Stimulated activated CD8-positive, alpha-beta memory T cell treated with anti-CD3 and anti-CD28 coated beads, Interleukin-4, amount 100 ng/mL, for 24 hours (primary cell): ENCODE measurements at places on chromosomes 7 and 10.

- DNase-seq = no peak
Measured at GRCh38 chr7:17269341-17270221, 28.9 kb upstream of the AHR start.

GRCh38 chr10:122495406-122496340, 34.3 kb downstream of the HTRA1 start:
- DNase-seq = no peak

DNA sequence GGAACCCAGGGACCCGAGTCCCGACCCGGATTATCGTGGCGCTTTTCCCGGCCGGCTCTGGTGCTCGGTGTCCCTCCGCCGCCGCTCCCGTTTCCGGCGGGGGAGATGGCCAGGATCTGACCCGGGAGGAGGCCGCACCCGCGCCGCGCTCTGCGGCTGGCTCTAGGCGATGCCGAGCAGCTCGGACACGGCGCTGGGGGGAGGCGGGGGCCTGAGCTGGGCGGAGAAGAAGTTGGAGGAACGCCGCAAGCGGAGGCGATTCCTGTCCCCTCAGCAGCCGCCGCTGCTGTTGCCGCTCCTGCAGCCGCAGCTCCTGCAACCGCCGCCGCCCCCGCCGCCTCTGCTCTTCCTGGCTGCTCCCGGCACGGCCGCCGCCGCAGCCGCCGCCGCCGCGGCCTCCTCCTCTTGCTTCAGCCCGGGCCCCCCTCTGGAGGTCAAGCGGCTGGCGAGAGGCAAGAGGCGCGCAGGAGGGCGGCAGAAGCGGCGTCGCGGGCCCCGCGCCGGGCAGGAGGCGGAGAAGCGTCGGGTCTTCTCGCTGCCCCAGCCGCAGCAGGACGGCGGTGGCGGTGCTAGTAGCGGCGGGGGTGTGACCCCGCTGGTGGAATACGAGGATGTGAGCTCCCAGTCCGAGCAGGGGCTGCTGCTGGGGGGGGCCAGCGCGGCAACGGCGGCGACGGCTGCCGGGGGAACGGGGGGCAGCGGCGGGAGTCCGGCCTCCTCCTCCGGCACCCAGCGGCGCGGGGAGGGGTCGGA, 593 bp downstream of the CDK13 start:
- DNase-seq = peak; percentile 15

DNA sequence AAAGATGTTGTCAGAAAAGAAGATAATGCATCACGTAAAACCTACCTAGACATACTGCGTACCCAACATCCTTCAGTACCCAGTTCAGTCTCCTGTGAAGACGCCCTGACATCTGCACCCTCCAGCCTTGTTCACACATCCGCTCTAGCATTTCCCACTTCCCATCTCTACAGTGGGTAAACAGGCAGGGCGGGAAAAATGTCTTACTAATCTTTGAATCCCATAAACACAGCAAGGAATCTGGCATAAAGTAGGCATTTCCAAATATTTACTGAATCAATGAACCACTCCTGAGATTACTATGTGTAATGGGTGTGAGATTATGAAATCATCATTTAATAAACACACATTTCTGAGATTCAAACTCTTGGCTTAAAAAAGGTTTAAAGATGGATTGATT, 132.8 kb downstream of the GLI3 start:
- no peak for DNase-seq

GRCh38 chr10:32981760-32982159, 23.7 kb upstream of the ITGB1 start:
- no peak for DNase-seq

- DNase-seq = no peak
Measured at GRCh38 chr7:7261863-7262262, 79.5 kb downstream of the C1GALT1 start.

DNA sequence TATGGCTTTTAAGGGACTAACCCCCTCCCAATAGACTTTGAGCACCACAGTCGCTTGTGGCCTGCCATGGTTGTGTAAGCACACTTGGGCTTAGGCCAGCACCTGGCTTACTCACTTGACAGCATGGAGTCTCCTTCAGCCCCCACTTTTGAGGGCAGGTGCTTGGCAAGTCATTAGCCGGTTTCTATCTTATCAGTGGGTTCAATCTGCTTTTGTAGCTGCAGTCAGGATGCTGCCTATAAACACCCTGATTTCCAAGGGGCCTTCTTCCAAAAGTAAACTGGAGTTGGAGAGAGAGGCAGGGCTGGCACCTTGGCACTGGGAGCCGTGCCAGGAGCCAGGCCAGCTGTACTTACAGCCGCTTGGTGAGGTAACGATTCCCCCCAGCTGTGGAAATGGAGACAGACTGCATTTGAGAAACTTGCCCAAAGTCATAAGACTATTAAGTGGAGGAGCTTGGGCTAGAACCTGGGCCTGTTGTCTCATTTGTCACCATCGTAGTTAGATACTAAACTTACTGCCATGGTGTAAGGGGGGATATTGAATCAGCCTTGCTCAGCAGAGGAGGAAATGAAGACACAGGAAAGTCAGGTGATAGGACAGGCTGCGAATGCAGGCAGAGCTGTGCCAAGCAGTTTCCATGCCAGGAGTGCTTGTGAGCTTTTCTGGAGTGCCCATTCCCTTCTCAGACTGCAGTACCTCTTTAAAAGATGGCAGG, 92.2 kb upstream of the EFCAB10 start:
- DNase-seq = no peak

GRCh38 chr10:44733501-44734488, 177.3 kb upstream of the TMEM72 start:
- DNase-seq = no peak

GRCh38 chr7:45026984-45027773, 27.2 kb downstream of the CCM2 start:
- no peak for DNase-seq

DNA sequence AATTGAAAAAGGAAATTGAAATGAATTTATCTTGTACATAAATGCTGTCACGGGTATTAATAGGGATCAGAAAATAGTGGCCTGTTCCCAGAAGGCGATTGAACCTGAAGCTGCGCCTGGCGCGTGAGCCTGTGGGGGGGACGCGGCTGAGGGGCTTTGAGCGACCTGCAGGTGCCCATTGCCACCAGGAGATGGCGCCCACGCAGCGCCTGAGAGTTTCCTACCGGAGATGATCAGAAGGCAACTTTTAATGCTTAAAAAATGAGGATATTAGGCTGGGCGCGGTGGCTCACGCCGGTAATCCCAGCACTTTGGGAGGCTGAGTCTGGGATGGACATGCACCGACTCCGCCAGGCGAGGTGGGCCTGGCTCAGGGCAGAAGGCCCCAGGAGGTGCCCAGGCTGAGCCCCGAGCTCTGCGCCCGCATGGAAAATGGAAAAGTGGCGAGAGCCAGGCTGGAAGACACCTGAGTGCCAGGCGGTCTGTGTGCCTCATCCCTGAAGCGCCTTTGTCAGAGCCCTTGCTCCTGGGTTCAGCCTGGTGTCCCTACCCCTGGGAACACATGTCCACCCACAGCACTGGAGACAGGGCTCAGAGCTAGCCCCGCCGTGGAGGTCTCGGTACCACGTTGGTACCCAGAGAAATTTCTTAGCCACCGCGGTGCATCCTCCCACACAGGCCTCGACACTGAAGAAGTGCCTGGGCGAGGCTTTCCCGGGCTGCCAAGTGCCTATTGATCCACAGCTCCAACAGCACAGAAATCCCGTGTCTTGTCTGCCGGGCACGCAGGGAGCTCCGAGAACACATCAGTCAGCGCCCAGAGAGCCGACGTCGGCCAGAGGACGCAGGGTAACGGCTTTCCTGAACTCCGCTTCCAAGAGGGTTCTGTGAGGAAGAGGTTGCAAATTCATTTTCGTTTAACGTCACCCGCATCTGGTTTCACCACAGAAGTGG, 117.4 kb downstream of the INPP5A start:
- peak; percentile 34 for DNase-seq

GRCh38 chr10:29356931-29357330, 68.1 kb downstream of the LYZL1 start:
- no peak for DNase-seq

DNA sequence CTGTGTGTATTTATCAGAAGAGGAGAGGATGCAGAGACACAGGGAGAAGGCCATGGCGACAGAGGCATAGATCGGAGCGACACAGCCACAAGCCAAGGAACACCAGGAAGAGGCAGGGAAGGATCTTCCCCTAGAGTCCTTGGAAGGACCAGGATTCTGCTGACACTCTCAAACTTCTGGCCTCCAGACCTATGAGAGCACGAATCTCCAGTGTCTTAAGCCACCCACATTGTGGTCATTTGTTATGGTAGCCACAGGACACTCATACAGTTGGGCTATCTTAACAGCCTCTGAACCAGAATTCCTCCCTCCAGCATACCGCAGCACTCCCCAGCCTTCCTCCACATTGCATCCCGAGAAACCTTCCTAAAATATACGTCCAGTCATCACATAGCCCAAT, 367.0 kb upstream of the MGMT start:
- DNase-seq = no peak

GRCh38 chr7:13532028-13532753, 457.3 kb downstream of the ETV1 start:
- no peak for DNase-seq

- DNase-seq = no peak
Measured at GRCh38 chr10:118977022-118977599, 52.4 kb upstream of the NANOS1 start.

- DNase-seq = no peak
Measured at GRCh38 chr10:13003759-13004158, 2.2 kb upstream of the CCDC3 start.

DNA sequence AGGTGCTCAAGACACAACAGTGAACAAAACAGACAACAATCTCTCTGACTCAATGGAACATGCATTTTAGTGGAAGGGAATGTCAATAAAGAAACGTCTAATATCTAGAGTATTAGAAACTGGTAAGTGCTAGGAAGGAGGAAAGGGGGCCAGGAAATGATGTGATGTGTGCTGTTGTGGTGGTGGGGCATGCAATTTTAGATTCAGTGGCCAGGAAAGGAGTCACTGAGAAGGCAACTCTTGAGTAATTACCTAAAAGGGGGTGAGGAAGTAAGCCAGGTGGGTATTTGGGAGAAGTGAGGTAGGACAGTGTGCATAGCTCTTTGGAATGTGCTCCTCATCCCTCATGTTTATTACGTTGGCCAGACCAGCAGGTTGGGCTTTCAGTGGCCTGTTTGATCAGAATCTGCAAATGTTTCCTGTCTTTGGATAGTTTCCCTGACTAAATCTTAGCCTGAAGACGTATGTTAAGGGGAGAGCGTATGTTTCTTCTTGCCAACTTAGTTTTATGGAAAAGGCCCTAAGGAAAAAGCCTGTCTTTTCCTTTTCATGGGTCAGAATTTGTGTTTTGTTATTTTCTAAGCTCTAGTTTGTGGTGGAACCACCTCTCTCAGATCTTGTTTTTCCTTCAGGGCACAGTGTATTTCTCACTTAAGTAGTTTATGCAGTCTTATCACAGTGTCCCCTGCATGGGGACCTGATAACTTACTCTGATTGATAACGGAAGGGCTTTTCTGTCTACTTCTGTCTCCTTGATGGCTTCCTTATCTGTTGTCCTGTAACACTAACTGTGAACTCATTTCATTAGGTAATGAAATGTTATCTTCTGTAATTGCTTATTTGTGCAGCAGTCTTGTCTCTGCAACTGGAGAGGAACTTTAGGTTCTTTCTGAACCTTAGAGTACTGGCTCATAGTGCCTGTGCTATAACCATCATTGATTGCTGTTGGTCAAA, 203.7 kb downstream of the AUTS2 start:
- no peak for DNase-seq

GRCh38 chr7:95104739-95105138, 197.3 kb downstream of the PPP1R9A start:
- no peak for DNase-seq

- DNase-seq = no peak
Measured at GRCh38 chr7:81284576-81284975, 365.7 kb upstream of the SEMA3C start.

DNA sequence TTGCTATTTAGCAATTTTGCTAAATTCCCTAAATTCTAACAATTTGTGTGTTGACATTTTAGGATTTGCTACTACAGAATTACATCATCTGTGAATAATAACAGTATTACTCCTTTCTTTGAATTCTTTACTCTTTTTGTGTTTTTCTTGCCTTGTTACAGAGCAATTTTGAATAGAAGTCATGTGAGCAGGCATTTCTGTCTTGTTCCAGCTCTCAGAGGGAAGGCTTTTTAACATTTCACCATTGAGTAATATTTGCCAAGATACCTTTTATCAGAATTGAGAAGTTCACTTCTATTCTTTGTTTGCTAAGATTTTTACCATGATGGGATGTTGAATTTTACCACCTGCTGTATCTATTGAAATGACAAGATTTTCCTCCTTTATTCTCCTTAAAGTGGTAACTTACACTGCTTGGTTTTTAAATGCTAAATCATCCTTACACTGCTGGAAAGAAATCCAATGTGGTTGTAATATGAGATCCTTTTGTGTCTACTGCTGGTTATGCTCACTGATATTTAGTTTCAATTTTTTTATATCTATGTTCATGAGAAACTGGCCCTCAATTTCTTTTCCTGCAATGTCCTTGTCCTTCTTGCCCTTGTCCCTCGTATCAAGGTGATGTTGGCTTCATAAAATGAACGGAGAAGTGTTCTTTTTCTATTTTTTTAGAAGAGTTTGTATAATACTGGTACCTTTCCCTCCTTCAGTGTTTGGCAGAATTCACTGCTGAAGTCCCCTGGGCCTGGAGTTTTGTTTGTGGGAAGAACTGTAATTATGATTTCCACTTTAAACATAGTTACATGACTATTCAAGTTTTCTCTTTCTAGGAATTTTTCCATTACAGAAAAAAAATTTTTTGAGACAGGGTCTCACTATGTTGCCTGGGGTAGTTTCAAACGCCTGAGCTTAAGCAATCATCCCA, 50.3 kb upstream of the ATP6V0A4 start:
- DNase-seq = no peak

GRCh38 chr7:1342090-1342640, 109.5 kb downstream of the UNCX start:
- DNase-seq = no peak

GRCh38 chr7:42180806-42181205, 56.2 kb downstream of the GLI3 start:
- DNase-seq = no peak

GRCh38 chr7:11176985-11177555, 203.4 kb downstream of the PHF14 start:
- DNase-seq = no peak

DNA sequence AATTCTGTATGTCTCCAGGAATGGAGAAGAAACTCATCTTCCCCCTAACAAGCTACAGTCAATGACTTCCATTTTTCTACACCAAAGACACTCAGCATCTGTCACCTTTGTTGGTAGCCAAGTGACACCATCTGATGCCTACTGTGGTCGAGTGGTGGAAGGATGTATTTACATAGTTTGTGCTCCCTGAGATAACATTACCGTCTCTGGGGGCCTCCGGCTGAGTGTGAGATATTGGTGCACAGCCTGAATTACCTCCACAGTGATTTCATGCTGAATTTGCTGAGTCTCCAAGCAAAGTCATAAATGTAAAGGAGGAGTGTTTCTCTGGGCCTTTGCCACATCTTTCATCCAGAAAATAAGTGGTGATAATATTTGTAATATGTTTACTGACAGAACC, 114.0 kb downstream of the GRID1 start:
- no peak for DNase-seq
